ENCODE measurements at places on chromosomes 1 and 21.

GRCh38 chr21:43268804-43269186 is 100.0 kb downstream of the CRYAA start:
- DNase-seq = no peak

DNA sequence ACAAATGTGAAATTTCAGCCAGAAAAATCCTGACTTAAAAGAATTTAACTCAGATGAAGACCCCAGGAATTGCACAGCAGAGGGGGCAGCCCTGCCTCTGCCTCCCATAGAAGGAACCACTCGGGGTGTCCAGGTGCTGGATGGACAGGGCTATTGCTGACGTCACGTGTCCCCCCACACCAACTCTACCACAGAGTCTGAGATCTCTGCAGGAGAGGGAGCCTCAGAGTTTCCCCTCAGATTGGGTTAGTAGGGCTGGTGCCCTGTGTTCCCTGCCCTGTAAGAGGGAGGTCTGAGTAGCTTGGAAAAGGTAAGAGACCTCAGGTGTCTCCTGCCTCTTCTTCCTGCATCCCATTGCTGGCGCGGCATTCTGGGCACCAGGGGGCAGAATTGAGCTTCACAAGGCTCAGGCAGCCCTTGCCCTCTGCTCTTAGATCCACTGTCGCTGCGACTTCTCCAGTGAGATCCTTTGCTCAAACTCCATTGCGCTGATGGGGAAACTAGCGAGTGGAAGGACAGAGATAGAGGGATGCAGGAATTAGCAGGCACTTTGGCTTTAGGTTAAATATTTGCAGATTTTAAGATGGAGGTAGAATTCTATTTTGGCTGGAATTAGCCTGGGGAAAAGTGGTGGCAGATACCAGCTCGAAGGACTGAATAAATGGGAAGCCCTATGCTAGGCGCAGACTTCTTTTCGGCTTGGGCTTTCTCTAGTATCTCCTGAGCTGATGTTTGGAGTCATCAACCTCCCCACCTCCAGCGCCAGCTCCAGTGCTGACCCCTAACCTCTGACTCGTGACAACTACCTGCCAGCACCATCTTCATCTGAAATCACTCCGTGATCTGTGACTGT is 42.8 kb upstream of the DMBX1 start:
- DNase-seq = peak; percentile 58

- DNase-seq = no peak
Observed at GRCh38 chr1:8926707-8927694, 18.7 kb upstream of the CA6 start.

GRCh38 chr1:53110370-53111072 is 31.9 kb downstream of the SLC1A7 start:
- no peak for DNase-seq

DNA sequence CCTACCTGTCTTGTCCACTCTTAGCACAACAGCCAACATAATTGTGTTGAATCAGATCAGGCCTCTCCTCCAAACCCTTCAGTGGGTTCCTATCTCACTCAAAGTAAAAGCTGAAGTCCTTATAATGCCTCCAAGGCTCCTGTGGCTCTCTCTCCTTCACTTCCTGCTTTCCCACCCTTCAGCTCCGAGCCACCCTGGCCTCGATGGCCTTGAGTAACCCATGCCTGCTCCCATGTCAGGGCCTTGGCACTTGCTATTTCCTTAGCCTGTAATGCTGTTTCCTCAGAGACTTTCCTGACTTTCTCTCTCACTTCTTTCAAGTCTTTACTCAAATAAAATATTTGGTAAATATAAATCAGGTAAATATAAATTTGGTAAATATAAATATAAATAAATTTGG is 8.1 kb upstream of the PLEKHM2 start:
- DNase-seq = no peak

DNA sequence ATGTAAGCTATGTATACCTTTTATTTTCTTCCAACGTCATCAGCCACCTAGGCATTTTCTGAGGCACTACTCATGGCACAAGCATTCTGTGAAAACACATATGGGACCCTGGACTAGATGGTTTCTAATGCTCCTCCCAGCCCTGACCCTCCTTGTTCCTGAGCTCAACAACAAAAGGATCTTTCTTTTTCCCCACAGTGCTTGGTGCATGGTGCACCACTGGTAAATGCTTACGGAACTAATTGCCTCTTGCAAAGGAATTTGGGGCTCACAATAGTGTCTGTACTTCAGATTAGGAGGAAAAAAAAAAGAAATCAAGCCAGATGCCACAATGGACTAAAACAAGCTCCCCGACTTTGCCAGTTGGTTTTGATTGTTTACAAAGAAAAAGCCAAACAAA is 390.5 kb downstream of the PLPP3 start:
- DNase-seq = peak; percentile 41

DNA sequence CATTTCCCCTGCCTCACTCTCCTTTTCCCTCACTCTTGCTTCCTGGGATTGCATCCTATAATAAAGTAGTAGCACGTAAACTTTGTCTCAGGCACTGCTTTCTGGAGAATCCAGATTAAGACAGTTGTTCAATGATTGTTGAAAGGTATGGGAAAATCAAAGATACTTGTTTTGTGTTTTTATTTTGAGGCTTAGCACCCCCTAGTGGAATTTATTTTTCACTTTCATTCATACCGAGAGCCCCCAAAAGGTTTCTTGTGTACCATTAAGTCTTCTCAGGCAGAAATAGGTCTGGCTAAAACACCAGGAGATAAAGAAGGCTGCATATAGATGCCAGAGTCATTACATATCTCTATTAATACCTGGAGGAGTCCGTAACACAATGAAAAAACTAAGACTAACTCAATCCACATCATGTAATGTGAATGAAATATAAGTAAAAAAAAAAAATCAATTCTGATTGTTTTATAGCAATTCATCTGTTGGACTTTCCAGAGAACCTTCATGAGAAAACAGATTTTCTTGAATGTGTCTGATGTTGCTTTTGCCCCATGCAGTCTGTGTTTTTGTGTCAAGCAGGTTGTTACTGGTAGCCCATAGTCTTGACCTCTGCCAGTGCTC is 103.5 kb downstream of the RPE65 start:
- no peak for DNase-seq

DNA sequence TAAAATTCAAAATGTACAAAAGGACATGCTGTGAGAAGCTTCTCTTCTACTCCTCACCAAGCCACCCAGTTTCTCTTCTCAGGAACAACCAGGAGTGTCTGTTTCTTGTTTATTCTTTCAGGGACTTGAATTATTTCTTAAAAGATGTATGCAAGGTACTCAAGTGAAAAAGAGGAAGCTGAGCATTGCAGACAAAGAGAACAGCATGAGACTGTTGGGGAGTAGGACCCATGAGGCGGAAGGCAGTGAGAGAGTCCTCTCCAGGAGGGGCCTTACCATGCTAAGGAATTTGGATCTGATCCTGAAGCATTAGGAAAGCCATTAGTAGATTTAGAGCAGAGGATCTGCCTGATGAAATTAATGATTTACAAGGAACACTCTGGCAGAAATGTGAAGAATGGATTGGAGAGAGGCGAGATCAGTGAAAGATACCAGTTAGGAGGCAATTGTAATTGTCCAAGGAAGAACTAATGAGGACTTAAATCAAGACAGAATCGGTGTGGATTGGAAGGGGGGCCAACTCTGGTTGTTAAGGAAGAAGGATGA is 14.7 kb upstream of the SSX2IP start:
- DNase-seq = no peak

DNA sequence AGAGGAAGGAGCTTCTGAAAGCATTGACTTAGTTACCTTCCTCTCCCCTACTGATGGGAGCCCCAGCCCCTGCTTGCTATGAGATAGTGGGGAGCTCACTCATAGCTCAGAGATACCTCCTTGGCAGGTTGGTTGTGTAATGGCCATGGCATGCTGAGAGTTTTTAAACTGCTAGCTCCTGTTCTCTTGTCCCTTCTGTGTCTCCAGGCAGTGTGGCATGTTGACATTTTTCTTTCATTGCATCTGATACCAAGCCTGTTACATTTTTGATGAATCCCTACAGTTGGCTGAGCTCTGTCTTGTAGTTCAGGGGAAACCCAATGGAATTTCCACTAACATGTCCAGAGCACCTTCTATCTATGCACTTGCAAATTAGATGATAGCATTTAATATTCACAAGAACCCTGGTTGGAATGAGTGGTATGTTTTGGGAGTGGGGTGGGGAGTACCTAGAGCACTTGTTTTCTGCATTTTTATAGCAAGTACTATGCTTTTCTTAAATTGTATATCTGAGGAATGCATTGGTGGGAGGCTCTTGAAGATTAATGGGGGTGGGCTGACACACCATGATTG is 39.1 kb upstream of the EFCAB14 start:
- no peak for DNase-seq

DNA sequence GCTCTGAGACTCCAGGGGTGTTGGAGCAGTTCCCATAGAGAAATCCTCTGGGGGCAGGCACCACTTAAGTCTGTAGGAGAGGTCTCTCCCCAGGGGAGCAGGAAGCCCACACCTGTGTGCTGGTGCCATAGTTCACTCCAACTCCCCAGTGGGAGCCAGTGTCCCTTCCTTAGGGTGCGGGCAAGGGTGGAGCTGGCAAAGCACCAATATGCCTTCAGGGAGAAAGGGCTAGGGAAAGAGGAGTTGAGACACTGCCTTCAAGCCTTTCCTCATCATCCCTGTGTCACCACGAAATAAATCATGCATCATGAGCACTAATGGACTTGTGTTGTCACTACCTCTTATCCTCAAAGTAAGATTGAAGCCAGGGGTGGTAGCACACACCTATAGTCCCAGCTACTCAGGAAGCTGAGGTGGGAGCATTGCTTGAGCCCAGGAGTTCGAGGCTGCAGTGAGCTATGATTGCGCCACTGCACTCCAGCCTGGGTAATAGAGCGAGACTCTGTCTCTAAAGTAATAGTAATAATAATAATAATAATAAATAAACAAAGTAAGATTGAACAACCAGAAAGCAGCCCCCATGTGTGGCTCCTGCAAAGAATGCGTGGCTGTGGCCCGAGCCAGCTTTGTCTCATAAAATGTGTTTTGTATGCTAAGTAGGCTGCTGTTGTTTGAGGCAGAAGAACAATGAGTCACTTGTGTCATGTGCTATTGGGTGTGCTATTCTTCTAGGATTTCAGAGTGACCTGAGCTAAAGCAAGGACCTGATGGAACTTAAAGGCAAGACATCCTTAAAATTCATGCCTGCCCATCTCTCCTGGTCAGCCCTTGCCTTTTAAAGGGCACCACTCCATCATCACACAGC is 6.7 kb upstream of the TIE1 start:
- peak; percentile 95 for DNase-seq

DNA sequence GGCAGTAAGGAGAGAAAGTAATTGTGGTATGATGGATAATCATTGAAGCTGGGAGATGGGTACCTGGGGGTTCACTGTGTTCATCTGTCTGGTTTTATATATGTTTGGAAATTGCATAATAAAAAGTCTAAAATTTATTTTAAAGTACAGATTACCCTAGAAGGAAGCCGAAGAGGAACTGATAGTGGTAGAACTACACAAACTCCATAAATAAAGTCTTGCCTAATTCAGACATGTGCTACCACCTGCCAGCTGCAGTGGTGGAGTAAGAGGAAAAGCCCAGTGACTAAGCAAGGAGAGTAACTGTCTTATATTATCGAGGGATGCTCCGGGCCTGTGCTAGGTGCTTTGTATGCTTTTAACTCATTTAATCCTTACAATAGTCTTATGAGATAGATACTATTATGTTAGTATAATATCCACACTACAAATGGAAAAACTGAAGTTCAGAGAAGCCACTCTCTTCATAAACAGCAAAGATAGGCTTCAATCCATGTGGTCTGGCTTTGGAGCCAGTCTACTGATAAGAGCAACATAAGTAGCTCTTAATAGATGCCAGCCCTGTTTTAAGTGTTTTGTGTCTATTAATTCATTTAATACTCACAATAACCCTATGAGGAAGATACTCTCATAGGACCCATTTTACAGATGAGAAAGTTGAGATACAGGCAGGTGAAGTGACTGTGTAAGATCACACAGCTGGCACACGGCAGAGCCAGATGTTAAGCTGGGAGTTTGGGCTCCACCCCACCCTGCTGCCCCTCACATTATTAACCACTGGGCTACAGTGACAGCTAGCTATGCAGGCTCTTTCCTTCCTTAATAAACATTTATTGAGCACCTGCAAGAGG is 56.8 kb upstream of the HNRNPU start:
- peak; percentile 8 for DNase-seq

DNA sequence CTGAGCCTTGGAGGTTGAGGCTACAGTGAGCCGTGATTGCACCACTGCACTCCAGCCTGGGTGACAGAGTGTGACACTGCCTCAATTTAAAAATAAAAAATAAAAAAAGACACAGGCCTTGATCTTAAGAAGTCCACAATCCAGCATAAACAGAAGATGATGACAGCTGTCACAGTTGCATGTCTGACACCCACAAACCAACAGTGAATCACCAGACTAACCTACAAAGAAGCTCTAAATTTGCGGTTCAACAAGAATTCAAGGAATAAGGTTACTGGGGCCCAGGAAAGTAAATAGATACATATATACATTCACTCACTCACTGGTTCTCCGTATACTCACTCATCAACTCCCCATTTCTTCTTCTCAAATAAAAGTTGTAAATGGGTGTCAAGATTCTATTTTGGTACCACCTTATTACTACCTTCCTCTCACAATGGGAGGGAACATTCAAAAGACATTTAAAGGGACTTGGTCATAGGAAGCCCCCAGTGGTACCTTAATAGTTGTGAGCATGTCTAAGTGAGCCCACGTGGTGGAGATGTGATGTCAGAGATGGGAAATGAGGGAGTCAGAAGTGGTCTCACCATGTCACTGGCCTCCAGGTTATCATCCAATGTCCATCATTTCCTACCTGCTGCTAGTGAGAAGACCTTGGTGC is 66.9 kb upstream of the PRDX6 start:
- DNase-seq = no peak

DNA sequence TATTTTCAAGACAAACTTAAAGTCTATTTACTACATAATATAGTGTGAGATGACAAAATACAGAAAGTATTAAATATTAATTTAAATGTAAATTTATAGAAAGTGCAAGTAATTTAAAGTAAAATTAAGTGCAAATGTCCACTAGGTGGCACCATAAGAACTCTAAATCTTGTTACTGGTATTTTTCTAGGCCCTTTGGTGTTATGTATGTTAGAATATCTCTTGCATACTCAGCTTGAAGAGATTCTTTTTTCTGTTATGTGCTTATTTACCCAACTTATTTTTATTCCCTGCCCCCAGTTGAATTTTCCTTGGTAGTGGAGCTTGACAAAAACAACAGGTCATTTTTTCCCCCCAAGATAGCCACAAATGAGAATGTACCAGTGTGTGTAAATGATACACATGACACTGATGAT is 71.5 kb downstream of the RPS6KC1 start:
- DNase-seq = peak; percentile 63

DNA sequence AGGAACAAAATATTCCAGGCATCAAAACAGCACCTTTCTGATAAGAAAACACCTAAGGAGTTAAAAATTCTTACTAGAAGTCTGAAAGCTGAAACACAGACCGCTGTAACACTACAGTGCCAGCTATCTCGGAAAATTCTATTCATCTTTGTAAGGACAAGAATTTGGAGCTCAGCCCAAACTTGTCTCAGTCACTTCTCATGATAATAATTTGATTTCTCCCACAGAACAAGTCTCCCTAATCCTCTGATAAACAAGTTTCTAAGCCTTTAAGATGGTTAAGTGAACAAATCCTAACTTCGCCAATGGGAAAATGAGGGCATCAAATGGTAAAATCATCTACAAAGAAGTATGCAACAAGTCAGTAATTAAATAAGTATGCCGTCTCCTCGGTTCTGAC is 59.9 kb downstream of the SIPA1L2 start:
- DNase-seq = no peak
